Fibroblast of skin of abdomen (primary cell): ENCODE measurements at places on chromosomes 16 and 17.

- no peak for DNase-seq
Observed at GRCh38 chr17:62591333-62591732, 36.1 kb upstream of the MRC2 start.

- no peak for DNase-seq
Observed at GRCh38 chr17:45783593-45784292, 377 bp upstream of the CRHR1 start.

GRCh38 chr16:72014675-72015074 lies 6.1 kb downstream of the DHODH start:
- DNase-seq, result no peak

DNA sequence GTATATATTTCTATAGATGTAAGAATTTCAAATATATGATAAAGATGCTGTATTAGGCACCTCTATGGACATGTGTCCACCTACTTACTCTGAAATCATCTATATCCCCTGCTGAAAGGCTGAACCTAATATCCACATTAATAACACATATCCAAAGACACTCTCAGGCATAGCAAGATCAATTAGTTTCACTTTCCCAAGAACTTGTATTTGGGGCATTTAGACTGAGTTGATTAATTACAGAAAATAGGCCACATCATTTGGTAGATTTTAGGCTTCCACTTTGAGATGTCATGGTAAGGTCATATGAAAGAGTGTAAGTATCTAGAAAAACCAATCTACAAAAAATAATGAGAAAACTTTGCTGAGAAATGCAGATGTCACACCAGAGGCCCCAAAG lies 45.1 kb downstream of the BRIP1 start:
- DNase-seq, result no peak

DNA sequence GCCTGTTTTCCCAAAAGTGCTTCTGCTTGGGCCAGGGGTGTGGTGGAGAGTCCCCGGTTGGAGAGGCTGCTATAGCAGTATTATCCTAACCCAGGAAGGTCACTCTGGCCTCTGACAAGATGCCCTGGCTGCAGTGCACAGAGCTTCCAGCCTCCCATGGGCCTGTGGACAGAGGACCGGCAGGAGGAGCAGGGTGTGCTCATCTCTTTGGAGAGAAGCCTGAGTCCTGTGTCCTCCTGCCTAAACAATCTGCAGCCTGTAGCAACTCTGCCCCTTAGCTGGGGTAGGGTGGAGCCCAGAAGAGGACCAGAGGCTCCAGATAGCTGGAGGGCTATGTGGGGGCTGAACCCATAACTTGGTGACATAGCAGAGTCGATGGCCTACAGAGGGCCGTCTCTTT lies 78.0 kb downstream of the MPRIP start:
- DNase-seq, result no peak

GRCh38 chr17:78883089-78883532 lies 19.9 kb downstream of the CEP295NL start:
- DNase-seq, result peak; percentile 89

DNA sequence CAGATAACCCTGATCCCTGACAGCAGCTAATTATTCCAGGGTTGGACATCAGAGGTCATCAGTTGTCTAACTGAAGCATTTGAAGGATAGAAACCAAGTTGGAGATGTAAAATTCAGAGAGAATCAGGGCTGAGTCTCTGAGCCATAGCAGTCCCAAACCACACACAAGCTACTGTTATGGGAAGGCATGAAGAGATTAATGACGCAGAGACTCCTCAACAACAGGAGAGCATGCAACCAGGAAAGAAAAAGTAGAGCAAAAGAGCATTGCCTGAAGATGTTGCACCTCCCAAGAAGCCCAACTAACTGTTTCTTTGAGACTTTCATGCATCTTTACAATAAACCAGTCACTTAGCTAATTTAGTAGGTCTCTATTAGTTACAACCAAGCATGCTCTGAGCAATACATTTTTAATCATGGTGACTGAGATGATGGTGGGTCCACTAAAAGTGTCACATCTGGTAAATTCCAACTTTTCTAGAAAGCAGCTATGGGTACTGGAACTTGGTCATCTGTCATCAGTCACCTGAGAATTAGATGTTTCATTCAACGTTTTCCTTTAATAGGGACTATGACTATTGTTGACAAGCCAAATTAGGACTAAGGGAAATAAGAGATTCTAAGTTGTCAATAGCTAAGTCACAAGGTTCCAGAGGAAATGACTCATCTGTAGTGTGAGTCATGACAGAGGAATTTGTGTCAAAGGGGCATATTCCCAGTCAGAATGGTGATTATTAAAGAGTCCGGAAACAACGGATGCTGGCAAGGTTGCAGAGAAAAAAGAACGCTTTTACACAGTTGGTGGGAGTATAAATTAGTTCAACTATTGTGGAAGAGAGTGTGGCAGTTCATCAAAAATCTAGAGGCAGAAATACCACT lies 239.8 kb downstream of the CHD9NB start:
- peak; percentile 26 for DNase-seq

- DNase-seq, result no peak
Observed at GRCh38 chr16:81521141-81521626, 76.6 kb downstream of the CMIP start.

DNA sequence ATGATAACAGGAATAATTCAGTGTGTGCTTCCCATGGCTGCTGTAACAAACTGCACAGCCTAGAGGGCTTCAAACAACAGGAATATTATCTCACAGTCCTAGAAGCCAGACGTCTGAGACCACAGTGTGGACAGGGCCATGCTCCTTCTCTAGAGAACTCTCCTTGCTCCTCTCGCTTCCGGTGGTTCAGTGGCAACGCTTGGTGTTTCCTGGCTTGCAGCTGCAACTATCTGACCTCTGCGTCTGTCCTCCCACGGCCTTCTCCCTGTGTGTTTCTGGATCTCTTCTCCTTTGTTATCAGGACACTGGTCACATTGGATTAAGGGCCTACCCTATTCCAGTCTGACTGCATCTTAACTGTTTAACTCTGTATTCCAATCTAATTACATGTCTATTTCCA lies 414.3 kb downstream of the MAF start:
- DNase-seq, result no peak

DNA sequence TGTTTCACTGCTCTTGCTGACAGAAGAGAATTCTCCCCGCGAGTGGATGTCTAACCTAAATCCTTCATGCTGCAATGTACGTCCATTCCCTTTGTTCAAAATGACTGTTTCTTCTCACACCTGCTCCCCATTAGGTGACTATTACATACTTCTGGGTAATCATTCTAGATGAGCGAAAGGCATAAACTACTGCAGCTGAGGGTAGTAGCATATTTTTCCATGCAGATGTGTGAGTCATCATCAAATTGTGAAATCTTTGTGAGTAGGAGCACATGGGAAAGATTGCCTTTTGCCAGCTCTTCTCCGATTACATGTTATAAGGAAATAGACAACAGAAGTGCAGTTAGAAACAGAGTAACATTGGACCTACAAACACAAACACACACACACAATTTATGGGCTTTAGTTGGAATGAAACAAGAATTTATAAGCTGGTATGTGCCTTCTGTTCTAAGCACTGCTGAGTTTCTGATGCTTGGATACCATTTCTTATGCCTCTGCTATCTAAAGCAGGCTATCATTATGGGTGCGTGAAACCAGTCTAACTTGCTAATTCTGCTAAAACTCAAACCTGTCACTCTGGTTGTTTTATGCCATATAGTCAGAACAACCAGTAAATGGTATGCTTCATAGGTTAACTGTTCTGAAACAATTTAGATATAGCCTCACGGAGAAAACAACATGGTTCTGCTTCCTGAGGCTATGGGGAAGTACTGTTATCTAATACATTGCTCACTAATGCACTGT lies 346.9 kb upstream of the PSMD7 start:
- peak; percentile 98 for DNase-seq

DNA sequence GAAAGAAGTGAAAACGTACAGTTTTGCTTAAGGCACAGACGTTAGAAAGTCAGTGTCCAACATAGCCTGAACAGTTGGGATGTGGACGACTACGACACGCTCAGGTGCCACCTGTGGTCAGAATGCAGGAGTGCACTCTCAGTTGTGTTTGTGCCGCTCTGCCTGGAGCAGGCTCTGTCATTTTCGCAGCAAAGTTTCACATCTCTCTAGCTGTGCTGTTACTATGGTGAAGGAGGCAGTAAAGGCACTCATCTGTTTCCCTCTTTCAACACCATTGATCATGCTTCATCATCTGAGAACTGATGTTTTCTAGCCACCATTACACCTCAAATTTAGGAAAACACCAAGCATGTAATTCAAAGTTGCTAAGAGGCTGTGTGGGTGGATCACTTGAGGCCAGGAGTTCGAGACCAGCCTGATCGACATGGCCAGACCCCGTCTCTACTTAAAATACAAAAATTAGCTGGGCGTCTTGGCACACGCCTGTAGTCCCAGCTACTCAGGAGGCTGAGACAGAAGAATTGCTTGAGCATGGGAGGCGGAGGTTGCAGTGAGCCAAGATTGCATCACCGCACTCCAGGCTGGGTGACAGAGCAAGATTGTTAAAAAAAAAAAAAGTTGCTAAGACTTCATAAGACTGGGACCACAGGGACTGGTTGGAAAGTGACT lies 44.9 kb upstream of the DNAJA2 start:
- no peak for DNase-seq

DNA sequence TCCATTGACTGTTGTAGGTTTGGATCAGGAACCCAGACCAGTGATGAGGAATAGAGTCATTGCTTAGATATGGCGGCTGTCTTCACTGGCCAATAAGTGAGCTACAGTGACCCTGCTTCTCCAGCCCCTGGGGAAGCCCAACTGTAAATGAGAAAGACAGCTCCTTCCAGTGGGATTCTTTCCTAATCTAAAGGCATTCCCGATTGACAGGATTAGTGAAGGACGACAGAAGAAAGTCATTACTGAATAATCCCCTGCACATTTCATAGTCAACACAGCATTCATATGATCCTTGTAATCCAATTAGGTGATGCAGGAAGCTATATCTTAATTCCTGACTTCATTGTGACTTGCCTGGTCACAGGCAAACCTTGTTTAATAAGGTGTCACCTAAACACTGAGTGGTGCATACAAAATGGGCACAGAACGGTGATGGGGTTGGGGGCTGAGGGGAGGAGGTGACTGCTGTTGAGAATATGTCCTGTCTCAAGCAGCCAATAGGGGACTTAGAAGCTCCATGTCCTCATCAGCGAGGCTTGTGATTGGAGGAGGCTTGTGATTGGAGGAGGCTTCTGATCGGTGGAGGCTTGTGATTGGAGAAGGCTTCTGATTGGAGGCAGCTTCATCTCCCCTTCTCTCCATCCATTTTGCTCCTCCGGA lies 242.6 kb downstream of the XYLT1 start:
- peak; percentile 29 for DNase-seq

DNA sequence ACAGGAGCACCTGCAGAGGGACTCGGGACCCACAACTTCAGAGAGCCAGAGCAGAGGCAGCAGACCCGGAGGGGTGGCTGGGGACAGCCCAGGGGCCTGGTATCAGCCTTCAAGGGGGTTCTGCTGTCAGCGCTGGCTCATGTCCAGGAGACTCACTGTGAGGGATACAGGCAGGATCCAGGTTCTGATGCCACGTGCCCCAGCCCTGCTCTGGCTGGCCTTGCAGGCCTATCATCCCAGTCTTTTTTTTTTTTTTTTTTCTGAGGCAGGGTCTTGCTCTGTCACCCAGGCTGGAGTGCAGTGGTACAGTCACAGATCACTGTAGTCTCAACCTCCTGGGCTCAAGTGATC lies 9.0 kb upstream of the MTSS2 start:
- no peak for DNase-seq
